ENCODE measurements at places on chromosomes 4 and X. TPM values are rescaled to one million over a fixed set of nuclear protein-coding genes. Genes with fewer than 3 reads are reported as not detected.

The WDR45 gene
- total RNA-seq = 65.3 TPM

The MND1 gene
- 5.7 TPM for total RNA-seq

The HPSE gene
- total RNA-seq = 0.66 TPM

The PLP1 gene
- not detected for total RNA-seq

The ERAS gene
- total RNA-seq = 0.22 TPM

The QRFPR gene
- not detected for total RNA-seq

The KIAA1210 gene
- total RNA-seq = not detected

The ATOH1 gene
- total RNA-seq = not detected

The LRP2BP gene
- total RNA-seq = 0.43 TPM

The GAGE2A gene
- not detected for total RNA-seq

The SUPT20HL2 gene
- 0.43 TPM for total RNA-seq

The TLR3 gene
- 1.7 TPM for total RNA-seq

The PFKFB1 gene
- total RNA-seq = not detected

The GK gene
- total RNA-seq = 30.4 TPM

The USP26 gene
- not detected for total RNA-seq

Data from placental pericyte (primary cell).